Osteoblast (primary cell): ENCODE measurements at places on chromosomes 5 and 9. TPM values are rescaled to one million over a fixed set of nuclear protein-coding genes. Genes with fewer than 3 reads are reported as not detected.
A peak's percentile ranks its signal among the peaks of the same experiment; 100 is the strongest.

GRCh38 chr5:62260513-62260912, 45.5 kb upstream of the KIF2A start:
- peak; percentile 35 for DNase-seq

Gene GLIPR2
- total RNA-seq: 33.3 and 38.4 TPM in 2 replicates

Gene SPINK6
- total RNA-seq: not detected in 2 replicates

Gene ATP10B
- total RNA-seq: not detected in 2 replicates

DNA sequence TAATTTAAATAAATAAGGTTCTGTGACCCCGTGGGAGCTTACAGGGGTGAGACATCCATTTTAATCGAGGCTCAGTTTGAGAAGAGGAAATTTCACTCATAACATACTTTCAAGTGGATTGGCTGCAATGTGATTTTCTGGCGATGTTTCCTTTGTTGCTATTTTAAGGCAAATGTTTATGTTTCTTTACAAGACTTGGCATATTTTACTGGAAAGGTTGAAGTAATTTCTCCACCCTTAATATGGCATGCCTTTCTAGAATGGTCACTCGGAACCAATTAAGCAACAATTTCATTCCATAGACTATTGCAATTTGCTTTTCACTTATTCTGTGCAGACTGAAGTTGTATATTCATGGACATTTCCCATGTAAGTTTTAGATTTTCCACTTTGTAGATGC, 438.0 kb upstream of the WWC1 start:
- DNase-seq: no peak

- DNase-seq: no peak
These were observed 53.2 kb downstream of the MVB12B start for GRCh38 chr9:126379661-126380360.

Gene LSM11
- 4.4 and 4.7 TPM in 2 replicates for total RNA-seq

- DNase-seq: no peak
These were observed 120.7 kb upstream of the RAI14 start for GRCh38 chr5:34535433-34535832.

Gene C9orf72
- 6.5 and 8.8 TPM in 2 replicates for total RNA-seq

Gene ANKDD1B
- 0.59 and 0.72 TPM in 2 replicates for total RNA-seq

Gene ACOT12
- 0.29 TPM in 1 of 2 replicates, not detected in the other for total RNA-seq

- no peak for DNase-seq
These were observed 153.3 kb downstream of the CDH10 start for GRCh38 chr5:24491490-24491889.

Gene POLR3G
- total RNA-seq: 1.8 and 3.6 TPM in 2 replicates

GRCh38 chr5:108953940-108954339, 206.2 kb downstream of the FER start:
- DNase-seq: no peak

Gene STK10
- 27.1 and 32.7 TPM in 2 replicates for total RNA-seq

Gene BSPRY
- not detected in 2 replicates for total RNA-seq

DNA sequence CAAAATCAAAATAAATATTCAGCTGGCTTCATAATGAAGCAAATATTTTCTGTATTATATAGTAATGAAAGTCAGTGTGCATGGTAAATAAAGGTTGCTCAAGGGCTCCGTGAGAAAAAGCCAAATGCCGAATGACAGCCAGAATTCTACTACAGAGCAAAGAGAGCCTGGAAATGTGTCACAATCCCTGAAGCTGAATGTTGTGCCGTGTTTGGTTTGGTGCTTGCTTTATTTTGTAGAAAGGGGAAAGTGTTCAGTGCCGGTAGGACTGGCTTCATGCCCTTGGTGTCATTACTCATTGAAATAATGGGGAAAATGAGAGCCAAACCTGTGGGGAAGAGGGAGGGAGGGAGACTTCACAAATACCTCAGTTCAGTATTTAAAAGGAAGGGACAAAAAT, 26.8 kb upstream of the ADAMTSL1 start:
- no peak for DNase-seq
